Epithelial cell of umbilical artery (primary cell): ENCODE measurements at places on chromosomes 16 and 17. TPM values are rescaled to one million over a fixed set of nuclear protein-coding genes. Genes with fewer than 3 reads are reported as not detected.

KRT24 gene
- total RNA-seq = not detected in 2 replicates

TOP2A gene
- 77.6 and 118 TPM in 2 replicates for total RNA-seq

ITGB4 gene
- 0.97 and 2.3 TPM in 2 replicates for total RNA-seq

CCDC200 gene
- total RNA-seq = not detected in 2 replicates

SPN gene
- not detected in 2 replicates for total RNA-seq

FSCN2 gene
- total RNA-seq = 0.65 TPM in 1 of 2 replicates, not detected in the other

JMJD6 gene
- total RNA-seq = 22.4 and 22.9 TPM in 2 replicates

HOXB6 gene
- total RNA-seq = 6.2 and 12.9 TPM in 2 replicates

CDK5RAP3 gene
- 45.1 and 75.8 TPM in 2 replicates for total RNA-seq

OR1E2 gene
- not detected in 2 replicates for total RNA-seq

NT5C3B gene
- total RNA-seq = 66.4 and 85.4 TPM in 2 replicates
